Effector CD8-positive, alpha-beta T cell (primary cell): ENCODE measurements at places on chromosomes 5 and 9.

GRCh38 chr5:44868541-44868940 is 59.8 kb downstream of the MRPS30 start:
- DNase-seq: no peak

GRCh38 chr5:51488803-51489642 is 105.8 kb downstream of the ISL1 start:
- DNase-seq: no peak

GRCh38 chr9:27572918-27573633 is at the start of gene C9orf72:
Gene C9orf72, minus strand, starts transcription at chr9:27573481. Its CDS starts 6,361 bp downstream, at chr9:27567120.
- DNase-seq: peak; percentile 77

DNA sequence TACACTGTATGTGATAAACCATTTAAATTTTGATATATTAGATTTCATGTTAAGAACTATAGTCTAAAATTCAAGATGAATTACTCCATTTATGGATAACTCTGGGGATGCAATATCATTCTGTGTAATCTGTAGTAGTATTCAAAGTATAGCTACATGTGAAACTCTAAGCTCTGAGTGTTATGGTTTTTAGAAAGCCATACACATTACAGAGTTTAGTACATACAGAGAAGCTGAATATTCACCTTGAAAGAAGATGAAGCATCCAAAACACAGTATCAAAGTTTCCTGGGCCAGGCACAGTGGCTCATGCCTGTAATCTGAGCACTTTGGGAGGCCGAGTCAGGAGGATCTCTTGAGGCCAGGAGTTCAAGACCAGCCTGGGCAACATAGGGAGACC is 25.0 kb downstream of the ABHD17B start:
- no peak for DNase-seq

DNA sequence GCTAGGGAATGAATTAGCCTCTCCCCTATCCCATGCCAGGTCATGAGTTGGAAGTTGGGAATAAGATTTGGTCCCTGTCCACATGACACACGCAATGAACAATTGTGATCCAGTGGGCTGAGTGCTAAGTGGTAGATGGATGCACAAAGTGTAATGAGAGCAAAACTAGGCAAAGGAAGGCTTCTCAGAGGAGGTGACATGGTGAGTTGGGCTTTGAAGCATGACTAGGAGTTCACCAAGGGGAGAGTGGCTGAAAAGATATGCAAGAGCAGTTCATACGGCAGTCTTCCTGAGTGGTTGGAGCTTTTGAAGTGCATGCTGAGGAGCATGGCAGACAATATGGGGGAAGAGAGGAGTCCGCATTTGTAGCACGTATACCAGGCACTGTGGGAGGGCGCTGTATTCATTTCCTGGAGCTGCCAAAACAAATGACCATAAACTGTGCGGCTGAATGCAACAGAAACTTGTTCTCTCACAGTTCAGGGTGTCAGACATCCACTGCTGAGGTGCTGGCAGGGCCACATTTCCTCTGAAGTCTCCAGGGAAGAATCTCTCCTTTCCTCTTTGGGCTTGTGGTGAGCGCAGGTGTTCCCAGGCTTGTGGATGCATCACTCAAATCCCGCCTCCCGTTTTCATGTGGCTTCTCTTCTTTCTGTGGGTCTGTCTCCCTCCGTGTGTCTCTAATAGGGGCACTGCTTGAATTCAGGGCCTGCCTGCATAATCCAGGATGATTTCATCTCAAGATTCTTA is 49.5 kb downstream of the NSG2 start:
- no peak for DNase-seq

DNA sequence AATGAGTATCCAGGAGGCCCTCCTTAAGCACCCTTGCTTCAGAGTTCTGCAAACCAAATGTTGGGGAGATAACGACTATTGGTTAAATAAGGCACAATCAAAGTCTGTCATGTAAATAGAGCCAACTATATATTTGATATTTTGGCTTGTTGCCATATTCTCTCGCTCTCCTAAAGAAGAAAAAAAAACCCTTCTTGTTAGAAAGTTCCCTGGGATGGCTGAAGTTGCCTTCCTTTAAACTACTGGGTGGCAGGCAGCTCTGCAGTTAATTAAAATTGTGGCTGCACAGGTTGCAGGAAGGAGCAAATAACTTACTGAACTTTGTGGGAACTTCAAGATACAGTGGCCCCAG is 227.0 kb upstream of the ANKRD55 start:
- no peak for DNase-seq

- no peak for DNase-seq
Measured at GRCh38 chr5:96868603-96869371, 7.5 kb upstream of the ERAP2 start.

DNA sequence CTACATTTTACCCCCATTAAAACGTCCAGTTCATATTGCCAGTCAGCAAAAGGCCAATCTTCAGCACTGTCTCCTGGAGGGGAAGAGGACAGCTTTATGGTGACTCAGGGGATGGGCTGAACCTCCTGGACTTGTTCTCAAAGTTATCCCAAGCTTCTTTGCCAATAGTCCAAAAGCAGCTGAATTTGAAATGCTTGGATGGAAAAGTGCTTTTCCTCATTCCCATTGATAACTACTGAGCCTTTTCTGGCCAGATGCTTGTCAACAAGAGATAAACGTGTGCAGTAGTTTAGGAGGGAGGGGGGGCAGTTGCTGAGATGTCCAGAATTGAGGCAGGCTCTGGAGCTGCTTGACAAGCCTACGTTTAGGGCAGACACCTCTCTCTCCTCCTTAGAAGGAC is 43.5 kb downstream of the MTX3 start:
- DNase-seq: no peak

GRCh38 chr5:133939668-133940067 is 28.8 kb downstream of the C5orf15 start:
- DNase-seq: no peak

- no peak for DNase-seq
Measured at GRCh38 chr5:90095292-90096060, 314.1 kb downstream of the CETN3 start.

- no peak for DNase-seq
Measured at GRCh38 chr5:22495016-22495720, 358.0 kb downstream of the CDH12 start.

DNA sequence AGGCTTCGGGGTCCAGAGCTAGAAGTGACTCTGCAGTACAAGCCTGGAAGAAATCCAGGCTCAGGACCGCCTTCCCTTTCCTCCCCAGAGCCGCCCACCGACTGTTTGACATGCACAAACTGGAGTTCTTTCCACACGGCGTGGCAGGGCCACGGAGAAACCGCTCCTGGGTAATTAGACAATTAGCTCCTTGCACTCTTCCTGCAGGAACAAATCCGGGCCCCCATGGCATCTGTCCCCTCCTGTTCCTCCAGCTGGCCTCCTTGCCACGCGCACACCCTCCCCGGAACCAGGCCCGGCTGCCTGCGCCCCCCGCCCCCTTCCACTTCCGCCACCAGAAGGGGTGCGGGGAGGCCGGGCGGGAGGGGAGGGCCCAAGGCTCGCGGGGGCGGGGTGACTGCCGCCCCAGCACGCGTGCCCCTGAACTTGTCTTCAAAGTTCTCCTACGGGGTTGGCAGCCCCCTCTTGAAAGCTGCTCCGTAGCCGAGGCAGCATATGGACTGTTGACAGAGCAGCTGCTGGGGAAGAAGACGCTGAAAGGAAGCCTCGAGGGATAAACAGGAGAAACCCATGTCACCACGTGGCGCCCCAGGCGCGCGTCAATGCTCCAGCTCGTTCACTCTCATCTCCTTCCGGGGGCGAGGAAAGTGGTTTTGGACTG is 74.3 kb downstream of the SEC61B start:
- DNase-seq: no peak

DNA sequence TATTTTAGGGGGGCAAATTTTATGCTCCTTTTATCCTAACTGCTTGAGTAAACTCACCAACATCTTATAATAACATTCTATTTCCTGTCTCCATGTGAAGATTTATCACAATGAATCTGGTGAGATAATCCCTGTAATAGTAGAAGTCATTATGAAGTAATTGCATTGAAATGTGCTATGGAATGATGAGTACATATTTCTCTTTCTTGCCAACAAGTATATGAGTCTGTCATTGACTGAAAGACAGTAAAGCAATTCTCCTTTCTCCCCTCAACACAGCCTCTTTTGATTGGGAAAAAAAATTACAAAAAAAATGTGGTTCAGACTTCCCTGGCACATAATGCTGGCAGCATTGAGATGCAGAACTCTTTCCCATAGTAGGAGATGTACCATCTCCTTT is 459.2 kb upstream of the RGMB start:
- no peak for DNase-seq

DNA sequence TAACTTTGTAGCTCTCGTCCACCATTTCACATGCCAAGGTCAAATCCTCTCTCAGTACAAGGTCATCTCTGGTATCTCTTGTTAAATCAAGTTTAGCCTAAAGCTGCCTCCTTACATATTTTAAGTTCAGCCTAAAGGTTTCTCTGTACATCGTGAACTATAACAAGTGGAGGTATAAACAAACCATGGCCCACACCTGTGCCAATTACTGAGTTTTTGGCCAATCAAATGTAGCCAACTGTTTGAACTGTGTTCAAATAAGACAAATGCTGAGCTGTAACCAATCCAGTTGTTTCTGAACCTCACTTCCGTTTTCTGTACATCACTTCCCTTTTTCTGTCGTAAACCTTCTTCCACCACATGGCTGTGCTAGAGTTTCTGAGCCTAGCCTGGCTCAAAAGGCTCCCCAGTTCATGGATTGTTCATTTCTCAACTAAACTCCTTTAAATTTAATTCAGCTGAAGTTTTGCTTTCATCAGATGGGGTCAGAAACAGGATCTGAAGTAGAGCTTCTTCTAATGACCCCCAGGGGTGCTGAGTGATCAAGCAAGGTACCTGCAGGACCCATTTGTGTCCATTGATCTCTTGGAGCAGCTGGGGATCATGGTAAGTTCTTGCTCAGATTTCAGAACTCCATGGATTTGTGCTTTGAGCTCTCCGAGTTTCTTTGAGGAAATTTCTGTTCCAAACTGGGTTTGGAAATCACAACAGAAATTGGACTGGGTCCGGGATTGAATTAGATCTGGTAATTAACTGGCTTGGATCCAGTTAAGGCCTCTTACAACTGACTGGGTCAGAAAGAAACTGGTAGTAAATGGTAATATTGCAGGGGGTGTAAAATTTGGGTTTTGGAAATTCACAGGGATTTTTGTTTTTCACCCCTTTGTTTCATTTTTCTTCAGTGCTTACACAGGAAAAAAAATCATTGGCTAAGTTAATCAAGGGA is 11.0 kb upstream of the NANS start:
- DNase-seq: no peak

DNA sequence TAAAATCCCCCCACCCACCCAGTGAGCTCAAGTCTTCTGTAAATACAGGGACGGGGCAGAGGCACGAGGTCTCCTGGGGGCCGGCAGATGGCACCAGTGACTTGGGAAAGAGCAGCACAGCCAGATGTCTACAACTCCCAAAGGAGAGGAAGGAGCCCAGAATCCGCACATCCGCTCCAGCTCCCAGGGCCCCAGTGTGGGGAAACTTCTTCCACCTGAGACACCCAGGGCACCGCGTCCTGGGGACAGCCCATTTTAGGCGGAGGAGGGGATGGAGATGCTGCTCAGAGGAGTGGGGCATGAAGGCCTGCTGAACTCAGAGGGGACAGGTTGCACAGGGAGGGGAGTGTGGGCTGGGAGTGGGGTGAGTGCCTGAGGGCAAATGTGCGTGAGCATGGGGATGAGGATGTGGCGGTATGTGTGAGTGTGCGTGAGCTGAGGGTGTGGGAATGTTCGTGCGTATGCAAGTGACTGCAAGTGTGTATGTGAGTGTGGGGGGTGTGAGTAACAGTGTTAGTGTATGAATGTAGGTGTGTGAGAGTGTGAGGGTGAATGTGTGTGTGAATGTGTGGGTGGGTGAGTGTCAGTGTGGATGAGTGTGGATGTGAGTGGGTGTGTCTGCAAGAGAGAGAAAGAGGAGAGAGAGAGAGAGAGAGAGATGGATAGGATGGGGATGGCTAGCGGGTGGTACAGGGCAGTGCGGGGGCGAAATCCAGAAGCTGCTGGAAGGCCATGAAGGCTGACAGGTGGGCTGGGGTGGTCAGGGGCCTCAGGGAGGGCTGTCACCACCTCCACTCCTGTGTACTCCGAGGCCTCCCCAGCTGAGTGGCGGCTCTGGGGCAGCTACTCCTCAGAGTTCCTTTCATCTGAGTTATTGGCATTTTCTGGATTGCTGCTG is 63.5 kb downstream of the DUSP1 start:
- no peak for DNase-seq

DNA sequence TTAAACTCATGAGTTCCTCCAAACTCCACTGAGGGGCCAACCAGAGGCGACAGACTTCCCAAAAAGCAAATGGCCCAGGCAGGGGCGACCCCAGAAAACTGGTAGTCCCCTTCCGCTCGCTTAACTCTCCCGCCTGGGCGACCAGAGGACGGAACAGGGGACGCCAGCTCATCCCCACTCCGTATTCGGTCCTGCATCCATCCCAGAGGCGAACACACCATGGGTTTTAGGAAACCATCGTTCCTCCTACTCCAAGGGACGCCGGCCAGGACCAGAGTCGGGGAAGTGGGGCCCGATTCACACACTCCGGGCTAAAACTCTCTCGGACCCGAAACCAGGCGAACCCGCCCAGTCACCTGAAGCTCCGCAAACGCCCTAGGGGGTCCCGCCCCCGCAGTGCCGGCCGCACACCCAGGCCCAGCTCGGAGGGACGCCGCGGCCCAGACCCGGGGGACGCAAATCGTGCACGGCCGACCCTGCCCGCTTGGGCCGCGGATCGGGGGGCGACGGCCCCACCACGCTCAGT is 478 bp downstream of the TEX10 start:
- no peak for DNase-seq

GRCh38 chr9:31323726-31324444 is 1060.6 kb upstream of the ACO1 start:
- DNase-seq: no peak

DNA sequence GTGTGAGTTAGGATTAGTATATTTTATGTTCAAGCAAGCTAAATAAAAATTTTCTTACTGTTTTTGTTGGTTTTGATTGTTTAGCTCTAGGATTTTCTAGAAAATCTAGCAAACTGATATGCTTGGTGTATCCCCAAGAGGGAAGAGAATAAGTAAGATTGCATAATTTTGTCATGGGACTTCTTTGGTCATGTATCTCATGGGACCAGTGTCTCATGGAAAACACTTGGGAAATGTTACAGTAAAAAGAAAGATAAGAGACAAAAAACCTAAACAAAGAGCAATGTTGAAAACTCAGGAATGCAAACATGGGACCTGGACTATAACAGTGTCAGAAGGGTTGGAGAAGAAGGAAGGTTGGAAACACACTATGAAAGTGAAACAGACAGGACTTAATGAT is 119.4 kb downstream of the TLR4 start:
- DNase-seq: no peak

- no peak for DNase-seq
Measured at GRCh38 chr9:100577776-100578448, at the start of gene CAVIN4. Gene CAVIN4, plus strand, starts transcription at chr9:100578079. Its CDS starts 65 bp downstream, at chr9:100578144.

DNA sequence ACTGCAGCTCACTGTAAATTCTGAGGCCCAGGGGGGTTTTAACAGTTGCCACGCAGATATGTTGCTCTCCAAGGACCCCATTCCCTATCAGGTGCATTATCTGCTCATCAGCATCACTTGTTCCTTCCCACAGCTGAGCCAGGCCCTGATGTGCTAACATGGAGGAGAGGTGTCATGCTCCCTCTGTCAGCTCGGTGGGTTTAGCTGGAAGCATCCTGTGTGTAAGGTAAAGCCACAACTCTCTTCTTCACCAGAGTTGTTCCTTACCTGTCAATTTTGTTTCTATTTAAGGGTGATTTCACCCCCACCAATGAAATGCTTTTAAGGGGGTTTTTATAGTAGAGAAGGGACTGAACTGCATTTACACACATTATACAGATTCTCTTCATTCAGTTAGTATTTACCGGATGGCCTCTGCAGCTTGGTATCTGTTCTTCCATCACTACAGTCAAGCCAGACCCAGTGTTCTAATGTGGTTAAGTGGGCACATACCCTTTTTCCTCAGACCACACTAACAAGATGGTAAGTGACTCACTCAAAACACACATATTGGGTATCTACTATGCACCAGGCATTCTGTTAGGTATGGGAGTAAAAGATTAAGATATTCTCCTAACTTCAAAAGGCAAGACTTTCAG is 205.4 kb downstream of the DCP2 start:
- DNase-seq: no peak
